Dorsolateral prefrontal cortex (tissue), 122 donors: ENCODE measurements at places on chromosomes 5 and 9.

DNA sequence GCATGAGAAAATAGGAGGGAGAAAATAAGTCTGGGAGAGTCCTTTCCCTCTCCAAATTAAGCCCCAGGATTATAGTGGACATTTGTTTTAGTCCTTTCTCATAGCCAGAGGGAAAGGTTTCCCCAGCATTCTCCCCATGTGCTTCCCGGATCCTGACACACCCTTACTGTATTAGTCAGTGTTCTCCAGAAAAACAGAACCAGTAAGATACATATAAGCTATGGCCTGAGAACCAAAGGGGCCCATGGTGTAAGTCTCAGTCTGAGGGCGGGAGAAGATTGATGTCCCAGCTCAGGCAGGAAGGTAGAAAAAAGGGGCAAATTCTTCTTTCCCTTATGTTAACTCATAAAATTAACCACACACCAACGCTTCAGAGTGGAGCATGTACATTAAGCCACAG, 25.6 kb upstream of the SPATA31D4 start:
- no peak for DNase-seq

- DNase-seq = no peak
Measured at GRCh38 chr5:135271533-135272310, 127.3 kb downstream of the MACROH2A1 start.

GRCh38 chr9:97304586-97304985, 2.9 kb upstream of the CCDC180 start:
- no peak for DNase-seq

DNA sequence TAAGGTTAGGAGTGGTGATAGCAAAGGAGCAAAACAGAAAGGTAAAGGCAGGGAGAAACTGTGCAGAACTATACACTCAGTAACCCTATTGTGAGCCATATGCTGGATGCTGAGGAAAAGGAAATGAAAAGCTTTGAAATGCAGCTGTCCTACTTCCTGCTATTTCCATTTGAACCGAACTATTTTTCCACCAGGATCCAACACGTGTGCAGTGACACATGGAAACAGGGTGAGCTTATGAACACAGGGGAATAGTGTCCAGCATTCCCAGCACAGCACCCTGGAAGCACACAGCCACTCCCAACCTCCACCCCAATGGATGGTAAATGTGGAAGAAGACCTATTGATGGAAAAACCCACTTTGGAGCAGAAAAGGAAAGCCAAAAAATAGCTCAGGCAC, 69.0 kb upstream of the SLC12A2 start:
- DNase-seq = no peak

GRCh38 chr5:125083981-125084380, 337.5 kb upstream of the ZNF608 start:
- DNase-seq = no peak
